Retina (tissue), 1 donor: ENCODE measurements at places on chromosomes 7 and 10.

- no peak for DNase-seq
These were observed 74.6 kb upstream of the NKX6-2 start for GRCh38 chr10:132860532-132860931.

DNA sequence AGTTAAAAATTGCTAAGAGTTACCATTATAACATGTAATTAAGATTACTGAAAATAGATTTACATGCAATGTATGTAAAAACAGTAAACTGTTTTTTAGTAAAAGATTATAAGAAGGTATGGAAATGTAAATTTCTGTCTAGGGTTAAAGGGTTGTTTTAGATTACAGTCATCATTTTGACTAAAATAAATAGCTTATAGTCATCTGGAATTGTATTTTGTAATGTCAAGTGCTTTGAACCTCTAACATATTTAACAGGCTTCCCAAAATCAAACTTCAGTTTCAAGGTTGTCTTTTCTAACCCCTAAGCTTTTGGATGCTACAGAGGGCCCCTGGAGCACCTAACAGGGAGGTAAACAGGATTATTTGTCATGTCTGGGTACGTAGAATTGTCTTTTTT, 35.0 kb upstream of the ZNF746 start:
- DNase-seq = no peak

GRCh38 chr10:7956508-7956907, 98.0 kb upstream of the GATA3 start:
- no peak for DNase-seq

DNA sequence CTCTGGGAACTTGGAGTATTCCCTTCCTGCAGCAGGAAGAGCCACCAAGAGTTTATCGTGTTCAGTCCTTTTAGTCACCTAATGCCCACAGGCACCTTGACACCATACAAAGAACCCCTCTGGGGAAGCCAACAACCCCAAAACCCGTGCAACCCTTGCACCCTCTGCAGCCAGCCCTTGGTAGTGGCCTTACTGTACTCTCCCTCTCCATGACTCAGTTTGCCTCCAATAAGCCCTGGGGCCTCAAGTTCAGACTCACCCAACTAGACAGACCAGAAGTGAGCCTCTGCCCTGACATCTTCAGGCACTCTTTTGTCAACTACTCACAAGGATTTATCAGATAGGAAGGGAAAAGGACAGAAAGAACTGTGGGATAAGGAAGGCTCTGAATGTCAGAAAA, 30.9 kb downstream of the KCNMA1 start:
- no peak for DNase-seq

DNA sequence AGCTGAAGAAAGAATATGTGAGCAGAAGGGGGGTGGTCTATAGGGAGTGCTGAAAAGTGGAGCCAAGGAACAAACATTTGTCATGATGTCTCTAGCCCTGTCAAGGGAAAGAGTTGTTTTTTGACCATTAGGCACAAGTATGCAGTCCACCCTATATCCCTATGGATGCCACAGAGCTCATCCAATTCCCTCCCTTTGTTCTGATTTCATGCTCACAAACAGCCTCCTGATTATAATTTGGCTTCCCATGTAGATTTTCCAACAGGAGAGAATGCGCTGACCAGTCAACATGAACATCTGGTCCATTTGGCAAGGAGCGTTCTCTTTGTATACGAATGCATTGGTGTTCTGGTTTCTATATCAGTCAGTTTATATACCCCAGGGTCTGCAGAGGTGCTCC, 12.1 kb upstream of the CEP41 start:
- no peak for DNase-seq

DNA sequence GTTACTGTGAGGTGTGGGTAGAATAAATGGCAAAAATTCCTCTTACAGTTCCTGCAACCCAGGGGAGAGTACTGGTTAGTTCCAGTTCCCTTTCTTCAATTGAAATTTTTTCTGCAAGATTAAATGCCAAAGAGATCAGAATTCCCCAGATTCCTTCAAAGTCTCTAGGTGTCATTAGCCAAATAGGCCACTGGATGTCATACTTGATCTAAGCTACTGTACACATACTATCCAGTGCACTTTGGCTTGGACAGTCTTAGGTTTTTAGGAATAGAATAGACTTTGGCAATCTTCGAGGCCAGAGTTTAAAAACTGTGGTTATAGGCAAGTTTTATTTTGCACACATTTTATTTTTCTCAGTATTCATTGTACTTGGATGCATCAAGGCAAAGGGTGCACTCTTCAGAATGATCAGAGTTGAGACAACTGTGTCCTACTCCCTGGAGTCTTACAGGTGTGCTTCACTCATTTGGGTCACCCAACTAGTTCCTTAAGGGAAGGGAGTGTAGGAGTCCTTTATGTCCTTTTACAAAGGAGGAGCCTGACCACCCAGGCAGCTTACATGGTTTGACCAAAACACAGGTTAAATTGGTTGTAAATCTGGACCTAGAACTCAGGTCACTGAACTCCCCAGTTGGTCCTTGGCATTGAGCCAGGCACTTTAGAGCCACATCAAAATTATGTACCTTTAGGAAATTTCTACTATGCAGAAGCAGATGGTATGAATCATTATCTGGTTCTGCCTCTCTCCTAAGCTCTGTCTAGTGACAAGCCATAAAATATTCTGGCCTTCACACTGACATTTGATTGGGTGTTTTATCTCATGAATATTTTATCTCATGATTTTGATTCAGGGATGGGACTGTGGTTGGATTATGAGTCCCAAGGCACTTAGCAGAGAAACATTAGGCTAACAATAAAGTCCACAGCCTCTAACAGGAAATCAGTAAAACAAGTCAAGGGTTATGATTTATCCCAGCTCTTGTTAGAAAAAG, 49.5 kb downstream of the ASAH2B start:
- peak; percentile 16 for DNase-seq

- DNase-seq = peak; percentile 28
These were observed 3.8 kb downstream of the GLI3 start for GRCh38 chr7:42233171-42233570.

DNA sequence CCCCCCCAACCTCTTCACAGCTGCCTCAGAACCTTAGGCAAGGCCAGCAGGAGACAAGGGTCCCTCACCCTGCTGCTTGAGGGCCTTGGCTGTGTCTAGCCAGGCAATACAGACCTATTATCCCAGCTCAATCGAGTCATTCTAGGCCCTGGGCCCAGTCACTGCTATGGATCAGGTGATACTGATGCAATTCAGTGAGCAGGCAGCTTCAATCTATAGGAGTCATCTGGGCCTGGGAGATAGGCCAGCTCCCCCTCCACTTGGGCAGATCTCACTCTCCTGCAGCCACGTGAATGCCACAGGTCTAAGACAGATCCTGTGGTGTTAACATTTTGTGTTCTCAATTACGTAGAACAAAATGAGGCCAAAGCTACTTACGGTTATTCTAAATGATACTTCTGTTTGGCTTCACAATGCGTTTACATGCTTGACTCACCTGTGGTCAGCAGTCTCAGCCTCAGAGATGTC, 68.0 kb upstream of the LRRC4 start:
- no peak for DNase-seq

GRCh38 chr10:117398029-117398428, 22.8 kb upstream of the PDZD8 start:
- no peak for DNase-seq

GRCh38 chr10:131577786-131578471, 266.4 kb upstream of the TCERG1L start:
- no peak for DNase-seq

DNA sequence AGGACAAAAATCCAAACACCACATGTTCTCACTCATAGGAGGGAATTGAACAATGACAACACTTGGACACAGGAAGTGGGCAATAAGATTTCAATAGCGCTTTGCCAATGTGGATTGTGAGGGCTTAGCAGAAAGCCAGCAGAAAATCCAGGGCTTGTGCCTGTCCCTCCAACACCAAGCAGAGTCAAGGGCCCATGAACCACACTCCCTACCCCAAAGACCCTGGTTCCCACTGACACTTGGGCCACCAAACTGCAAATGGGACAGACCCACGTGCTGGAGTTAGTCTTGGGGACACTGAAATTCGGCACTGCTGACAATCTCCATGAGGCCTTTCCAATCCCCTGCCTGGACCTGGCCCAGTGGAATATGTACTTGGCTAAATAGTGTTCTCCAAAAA, 67.0 kb downstream of the GRID1 start:
- DNase-seq = no peak

DNA sequence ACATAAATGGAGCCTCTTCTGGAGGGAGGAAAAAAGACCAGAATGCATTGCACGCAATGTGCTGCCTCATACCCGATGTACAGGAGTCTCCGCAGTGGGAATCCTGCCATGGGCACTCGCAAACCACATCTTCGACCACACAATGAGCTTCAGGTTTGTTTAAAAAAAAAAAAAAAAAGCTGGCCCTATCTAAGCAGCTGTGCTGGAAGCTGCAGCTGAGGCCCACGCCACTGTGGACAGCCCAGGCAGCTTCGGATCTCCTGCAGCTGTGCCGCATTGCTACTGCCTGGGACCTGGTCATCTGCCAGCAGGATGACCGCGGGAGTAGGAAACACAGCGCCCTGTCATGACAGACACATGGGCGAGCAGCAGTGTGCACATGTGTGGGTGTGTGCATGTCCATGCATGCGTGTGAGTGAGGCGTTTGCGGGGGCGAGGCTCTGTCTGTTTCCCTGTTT, 26.0 kb downstream of the EN2 start:
- peak; percentile 63 for DNase-seq

DNA sequence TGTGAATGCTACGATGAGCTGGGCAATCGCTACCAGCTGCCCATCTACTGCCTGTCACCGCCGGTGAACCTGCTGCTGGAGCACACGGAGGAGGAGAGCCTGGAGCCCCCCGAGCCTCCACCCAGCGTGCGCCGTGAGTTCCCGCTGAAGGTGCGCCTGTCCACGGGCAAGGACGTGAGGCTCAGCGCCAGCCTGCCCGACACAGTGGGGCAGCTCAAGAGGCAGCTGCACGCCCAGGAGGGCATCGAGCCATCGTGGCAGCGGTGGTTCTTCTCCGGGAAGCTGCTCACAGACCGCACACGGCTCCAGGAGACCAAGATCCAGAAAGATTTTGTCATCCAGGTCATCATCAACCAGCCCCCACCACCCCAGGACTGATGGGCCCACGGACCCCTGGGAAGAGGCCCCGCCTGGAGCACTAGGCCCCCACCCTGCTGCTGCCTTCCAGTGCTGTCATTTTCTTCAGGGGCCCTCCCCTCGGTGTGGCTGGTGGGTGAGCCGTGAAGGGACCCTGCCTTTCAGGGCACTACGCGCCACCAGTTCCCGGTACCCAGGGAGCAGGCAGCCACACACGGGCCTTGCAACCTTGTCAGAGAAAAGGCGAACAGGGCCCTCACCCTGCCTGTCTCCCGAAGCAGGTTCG, 2.3 kb upstream of the ANKRD2 start:
- no peak for DNase-seq

- DNase-seq = no peak
These were observed 236.0 kb downstream of the SEMA3D start for GRCh38 chr7:84950836-84951235.

DNA sequence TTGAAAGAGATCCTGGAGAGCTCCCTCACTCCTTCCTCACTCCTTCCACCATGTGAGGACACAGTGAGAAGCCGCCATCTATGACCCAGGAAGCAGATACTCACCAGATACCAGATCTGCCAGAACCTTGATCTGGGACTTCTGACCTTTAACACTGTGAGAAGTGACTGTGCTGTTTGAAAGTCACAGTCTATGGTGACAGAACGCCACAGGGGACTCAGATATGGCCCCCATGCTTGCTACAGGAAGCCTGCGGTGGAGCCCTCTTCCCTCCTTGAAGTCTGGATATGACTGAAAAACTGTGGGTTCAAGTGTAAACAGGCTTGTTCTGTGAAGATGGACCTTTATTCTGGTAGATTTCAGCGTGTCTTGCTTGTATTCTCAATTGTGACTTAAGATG, 297.8 kb downstream of the KLF6 start:
- no peak for DNase-seq

DNA sequence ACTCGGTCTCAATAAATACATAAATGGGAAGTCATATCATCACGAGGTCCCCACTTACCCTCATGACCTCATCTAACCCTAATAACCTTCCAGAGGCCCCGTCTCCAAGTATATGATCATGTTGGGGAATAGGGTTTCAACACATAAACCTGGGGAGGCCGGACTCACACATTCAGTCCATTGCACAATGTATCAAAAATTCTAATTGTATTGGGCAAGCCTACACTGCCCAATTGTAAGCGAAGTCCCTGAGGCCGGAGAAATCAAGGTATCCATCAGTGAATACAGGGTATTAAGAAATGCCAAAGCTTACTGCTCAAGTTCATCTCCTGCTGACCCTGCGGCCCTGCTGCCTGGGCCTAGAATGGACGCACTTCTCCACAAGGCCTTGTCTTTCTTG, 69.6 kb downstream of the PARP12 start:
- no peak for DNase-seq

- no peak for DNase-seq
These were observed 59.1 kb downstream of the ELAPOR2 start for GRCh38 chr7:87000344-87000743.

DNA sequence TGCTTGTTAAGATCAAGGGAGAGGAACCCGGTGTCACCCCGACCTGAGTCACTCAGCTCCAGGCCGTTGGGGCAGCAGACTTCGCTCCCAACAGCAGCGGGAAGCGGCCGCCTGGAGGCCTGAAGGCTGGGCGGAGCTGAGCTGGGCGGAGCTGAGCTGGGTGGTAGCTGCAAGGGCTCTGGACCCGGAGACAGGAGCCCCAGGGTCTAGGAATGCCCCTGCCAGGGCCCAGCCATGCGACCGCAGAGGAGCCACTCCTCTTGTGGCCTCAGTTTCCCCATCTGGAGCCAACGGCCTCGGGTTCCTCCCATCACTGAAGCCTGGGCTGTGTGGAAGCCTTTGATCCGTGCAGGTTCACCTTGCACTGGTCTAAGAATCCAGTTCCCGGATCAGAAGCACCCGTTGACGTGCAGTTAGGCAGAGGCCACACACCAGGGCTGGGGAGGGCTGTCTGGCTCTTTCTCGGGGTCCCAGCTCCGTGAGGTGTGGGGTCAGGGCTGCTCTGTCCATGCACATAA, 21.9 kb upstream of the DPYSL4 start:
- DNase-seq = no peak

GRCh38 chr10:50604809-50605208, 18.9 kb downstream of the SGMS1 start:
- no peak for DNase-seq

GRCh38 chr10:63093227-63093626, 39.9 kb upstream of the NRBF2 start:
- DNase-seq = no peak

GRCh38 chr10:571166-571565, 118.3 kb downstream of the DIP2C start:
- no peak for DNase-seq

DNA sequence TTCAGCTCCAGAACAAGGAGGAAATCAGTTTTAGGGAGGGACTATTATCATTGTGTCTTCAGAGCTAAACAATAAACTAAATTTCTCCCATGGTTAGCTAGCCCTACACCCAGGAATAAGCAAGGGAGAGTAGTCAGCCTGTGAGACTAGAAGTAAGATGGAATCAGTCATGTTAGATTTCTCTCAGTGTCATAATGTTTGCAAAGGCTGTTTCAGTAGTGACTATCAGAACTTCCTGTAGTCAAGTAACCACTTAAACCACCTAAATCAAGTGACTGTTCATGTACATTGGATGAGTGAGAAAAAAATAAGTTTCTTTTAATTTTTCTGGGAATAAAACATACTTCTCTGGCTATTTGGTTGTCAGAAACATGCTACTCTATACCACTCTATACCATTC, 121.6 kb downstream of the KCND2 start:
- no peak for DNase-seq

GRCh38 chr7:32658034-32658433, 162.7 kb downstream of the AVL9 start:
- DNase-seq = no peak

- no peak for DNase-seq
These were observed 21.9 kb downstream of the PSAP start for GRCh38 chr10:71829171-71829570.
